Stimulated activated CD4-positive, alpha-beta T cell treated with anti-CD3 and anti-CD28 coated beads, Interleukin-2, amount 100 ng/mL, for 48 hours (primary cell): ENCODE measurements at places on chromosomes 11 and 22.
A peak's percentile ranks its signal among the peaks of the same experiment; 100 is the strongest.

- DNase-seq = peak; percentile 32
Measured at GRCh38 chr11:62340269-62340901, 3.1 kb downstream of the ASRGL1 start.

- no peak for DNase-seq
Measured at GRCh38 chr11:102064316-102064715, 17.1 kb downstream of the CFAP300 start.

GRCh38 chr11:66326261-66327111 is 9.6 kb upstream of the CD248 start:
- DNase-seq = no peak

DNA sequence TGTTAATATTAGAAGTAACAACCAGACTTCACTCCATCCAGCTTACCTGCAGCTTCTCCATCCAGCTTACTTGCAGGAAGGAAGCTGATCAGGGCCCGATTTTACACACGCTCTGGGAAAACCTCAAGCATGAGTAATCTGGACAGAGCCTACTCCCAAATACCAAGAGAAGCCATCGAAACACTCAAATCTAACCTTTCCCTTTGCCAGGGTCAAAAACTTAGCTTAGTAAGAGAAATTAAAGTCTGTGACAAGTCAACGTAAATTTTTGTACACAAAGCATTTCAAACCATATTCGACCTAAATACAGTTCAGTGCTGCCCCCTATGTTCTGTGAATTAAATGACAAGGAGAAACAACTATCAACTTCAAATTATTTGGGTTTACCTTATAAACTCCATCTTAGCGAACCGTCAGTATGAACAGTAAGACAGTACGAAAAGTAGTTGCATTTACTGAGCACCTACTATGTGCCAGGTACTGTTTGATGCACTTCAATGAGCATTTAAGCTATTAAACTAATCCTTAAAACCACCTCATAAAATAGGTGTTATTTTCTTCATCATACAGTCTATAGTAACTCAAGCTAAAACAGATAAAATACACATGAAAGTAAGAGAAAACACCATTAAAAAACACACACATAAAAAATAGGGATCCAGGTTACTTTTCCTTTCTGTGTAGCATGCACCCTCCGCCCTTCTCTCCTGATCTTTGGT is 36.9 kb downstream of the ARFGAP3 start:
- DNase-seq = no peak

- DNase-seq = no peak
Measured at GRCh38 chr11:12901272-12901671, 107.8 kb upstream of the RASSF10 start.
